ENCODE measurements at places on chromosomes 7 and 10.

- DNase-seq = no peak
Measured at GRCh38 chr7:1223196-1223981, 9.3 kb upstream of the UNCX start.

GRCh38 chr7:36110584-36110983, 42.5 kb upstream of the EEPD1 start:
- no peak for DNase-seq

- DNase-seq = peak; percentile 98
Measured at GRCh38 chr10:102776779-102777456, 33.2 kb downstream of the WBP1L start.

DNA sequence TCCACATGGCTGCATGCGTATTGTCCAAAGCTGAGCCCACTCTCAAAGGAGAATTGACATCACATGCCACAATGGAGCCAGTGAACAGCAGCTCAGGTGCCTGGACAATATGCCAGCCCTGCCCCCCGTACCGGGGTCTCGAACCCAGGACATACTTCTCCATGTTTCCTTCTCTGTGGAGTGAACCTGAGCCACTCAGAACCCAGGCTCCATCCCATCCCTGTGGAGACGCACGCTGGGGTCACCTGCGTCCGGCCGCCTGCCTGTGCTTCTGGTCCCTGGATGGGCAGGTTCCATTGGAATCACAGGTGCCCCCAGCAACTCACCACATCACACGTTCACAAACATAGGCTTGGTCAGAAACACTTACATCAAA, 229.8 kb downstream of the DNAJB6 start:
- no peak for DNase-seq

DNA sequence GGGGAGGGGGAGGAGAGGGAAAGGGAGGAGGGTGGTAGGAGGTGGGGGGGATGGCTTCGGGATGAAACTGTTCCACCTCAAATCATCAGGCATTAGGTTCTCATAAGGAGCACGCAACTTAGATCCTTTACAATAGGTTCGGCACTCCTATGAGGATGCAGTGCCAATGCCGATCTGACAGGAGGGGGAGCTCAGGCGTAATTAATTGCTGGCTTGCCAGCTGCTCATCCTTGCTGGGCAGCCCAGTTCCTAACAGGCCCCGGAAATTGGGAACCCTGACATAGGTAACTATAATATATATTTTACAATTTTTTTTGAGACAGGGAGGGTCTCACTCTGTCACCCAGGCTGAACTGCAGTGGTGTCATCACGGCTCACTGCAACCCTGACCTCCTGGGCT, 118.8 kb upstream of the SFMBT2 start:
- peak; percentile 50 for DNase-seq

GRCh38 chr7:5795752-5796475, 14.5 kb upstream of the RNF216 start:
- DNase-seq = no peak

DNA sequence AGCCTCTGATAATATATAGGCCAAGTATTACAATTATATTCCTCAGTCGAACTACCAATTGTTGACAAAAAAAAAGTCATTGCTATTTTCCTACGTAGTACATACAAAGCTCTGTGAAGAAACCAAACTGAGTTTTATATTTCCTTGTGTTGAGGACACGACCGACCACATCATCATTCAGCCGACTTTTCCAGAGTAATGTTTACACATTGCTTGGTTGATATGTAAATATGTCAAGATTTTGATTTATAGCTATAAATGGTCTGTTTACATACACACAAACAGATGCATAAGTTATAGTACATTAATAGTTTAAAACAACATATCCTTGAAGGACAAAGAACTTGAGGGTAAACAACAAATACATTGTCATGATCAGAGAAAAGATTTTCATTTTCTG, 121.5 kb downstream of the CRPPA start:
- DNase-seq = peak; percentile 79

GRCh38 chr10:17085011-17085725, 44.4 kb downstream of the CUBN start:
- peak; percentile 71 for DNase-seq

- DNase-seq = no peak
Measured at GRCh38 chr7:148397056-148397455, 193.5 kb upstream of the C7orf33 start.

- no peak for DNase-seq
Measured at GRCh38 chr10:62188021-62188616, 80.5 kb downstream of the RTKN2 start.

DNA sequence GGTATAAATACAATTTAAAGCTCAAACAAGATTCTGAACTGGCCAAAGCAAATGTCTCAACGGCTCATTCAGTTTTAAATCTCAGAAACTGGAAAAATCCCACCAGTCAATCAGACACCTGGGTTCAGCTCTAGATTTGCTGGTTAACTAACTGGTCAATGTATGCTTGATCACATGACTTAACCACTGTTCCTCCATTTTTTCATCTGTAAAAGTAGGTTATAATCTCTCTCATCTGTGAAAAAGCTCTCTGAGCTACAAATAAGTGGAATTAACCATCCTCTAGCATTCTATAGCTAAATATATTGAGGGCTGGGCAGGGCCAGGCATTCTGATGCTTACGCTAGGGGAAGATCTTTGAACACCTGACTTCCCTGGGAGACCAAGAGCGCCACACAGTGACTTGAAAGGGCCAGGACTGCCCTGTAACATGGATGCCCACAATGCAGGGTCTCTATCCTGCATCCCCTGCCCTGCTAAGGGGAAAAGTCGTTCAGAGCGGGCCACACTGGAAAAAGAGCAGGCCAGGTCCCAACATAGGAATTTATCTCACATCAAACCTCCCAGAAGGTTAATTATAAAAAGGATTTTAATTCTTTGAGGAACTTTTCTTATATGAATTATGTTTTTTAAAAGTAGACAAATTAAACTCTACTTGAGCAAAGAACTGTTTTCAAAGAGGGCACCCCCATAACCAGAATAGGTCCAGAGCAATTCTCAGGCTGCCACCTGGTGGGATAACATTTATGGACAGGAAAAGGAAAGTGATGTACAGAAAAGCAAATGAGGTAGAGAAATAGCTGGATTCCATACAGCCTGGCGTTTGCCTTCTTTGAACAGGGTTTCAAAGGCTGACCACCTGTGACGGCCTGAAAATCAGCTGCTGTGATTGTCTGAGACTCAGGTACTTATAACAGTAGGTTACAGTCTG, 1.8 kb downstream of the RP9 start:
- DNase-seq = peak; percentile 71

GRCh38 chr7:11706666-11707605, 125.1 kb downstream of the THSD7A start:
- peak; percentile 36 for DNase-seq

DNA sequence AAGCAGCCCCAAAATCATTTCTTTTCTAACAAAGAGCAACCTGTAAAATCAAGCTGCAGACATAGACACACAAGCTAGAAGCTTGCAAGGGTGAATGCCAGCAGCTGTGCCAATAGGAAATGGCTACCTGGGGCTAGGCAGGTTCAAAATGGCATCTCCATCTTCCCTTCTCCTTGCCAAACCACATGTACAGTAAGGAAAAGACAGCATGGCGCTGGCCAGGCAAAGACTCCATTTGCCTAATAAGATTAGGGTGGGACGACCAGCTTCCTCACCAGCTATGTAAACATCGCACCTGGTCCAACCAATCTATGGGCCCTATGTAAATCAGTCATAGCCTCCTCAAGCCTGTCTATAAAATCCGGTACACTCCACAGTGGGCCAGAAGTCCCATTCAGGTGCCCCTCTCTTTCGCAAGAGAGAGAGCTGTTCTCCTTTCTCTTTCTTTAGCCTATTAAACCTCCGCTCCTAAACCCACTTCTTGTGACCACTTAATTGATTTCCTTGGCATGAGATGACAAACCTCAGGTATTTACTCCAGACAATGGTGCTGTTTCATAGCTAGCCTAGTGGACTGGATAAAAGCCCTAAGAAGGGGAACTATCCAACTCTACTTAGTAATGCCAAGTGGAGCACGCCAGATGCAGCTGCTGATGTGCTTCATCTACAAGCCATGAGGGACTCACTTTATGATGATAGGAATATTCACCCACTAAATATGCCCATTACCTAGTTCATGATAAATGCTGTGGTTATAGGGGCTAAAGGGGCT, 44.1 kb downstream of the HTR7 start:
- no peak for DNase-seq

GRCh38 chr7:114627231-114627630, 212.6 kb downstream of the FOXP2 start:
- peak; percentile 11 for DNase-seq

DNA sequence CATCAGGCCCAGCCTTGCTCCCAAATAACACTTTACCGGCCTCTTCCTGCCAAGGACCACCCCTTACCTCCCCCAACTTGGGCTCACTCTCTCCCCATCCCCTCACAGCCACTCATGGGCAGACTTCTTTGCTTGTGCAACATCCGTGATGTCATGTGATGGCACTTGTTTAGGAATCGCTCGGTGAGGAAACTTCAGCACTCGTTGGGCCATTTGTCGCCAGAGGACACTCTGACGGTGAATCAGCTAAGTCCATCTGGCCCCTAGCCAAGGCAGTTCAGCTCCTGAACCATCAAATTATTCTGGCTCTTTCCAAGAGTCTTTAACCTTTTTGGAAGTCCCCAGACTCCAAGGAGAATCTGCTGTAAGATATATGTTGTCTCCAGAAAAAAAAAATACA, 19.2 kb downstream of the BTBD16 start:
- DNase-seq = no peak

GRCh38 chr10:76420725-76421124, 989.3 kb downstream of the LRMDA start:
- DNase-seq = peak; percentile 41

- DNase-seq = peak; percentile 41
Measured at GRCh38 chr7:93245525-93246432, 13.6 kb downstream of the VPS50 start.

- DNase-seq = peak; percentile 32
Measured at GRCh38 chr10:124106241-124106879, 13.0 kb upstream of the CHST15 start.

- DNase-seq = no peak
Measured at GRCh38 chr10:31749301-31749700, 179.3 kb downstream of the ARHGAP12 start.

GRCh38 chr7:70239918-70240317, 641.6 kb downstream of the AUTS2 start:
- DNase-seq = no peak

GRCh38 chr7:20539201-20539600, 76.3 kb upstream of the ABCB5 start:
- no peak for DNase-seq

- DNase-seq = no peak
Measured at GRCh38 chr10:84298057-84298456, 30.3 kb upstream of the CCSER2 start.

- DNase-seq = no peak
Measured at GRCh38 chr10:133176546-133176945, 16.5 kb downstream of the KNDC1 start.

GRCh38 chr7:132461032-132461592, 115.2 kb downstream of the PLXNA4 start:
- DNase-seq = no peak

DNA sequence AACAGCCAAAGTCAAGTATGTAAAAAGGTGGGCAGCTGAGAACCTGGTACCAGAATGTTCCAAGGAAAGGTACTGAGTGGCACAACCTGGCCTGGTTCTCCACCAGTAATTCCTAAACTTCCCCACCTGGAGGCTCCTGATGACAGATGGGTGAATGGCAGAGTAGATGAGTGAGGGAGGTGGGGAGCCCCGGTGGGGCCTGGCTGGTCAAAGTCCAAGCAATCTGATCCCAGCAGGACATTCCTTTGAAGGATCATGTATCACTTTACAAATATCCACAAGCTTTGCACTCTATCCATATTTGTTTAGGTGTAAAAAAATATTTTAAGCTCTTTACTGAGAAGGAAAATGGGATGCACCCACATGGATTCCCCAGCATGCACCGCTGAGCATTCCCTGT, 250.2 kb downstream of the DPP6 start:
- no peak for DNase-seq

DNA sequence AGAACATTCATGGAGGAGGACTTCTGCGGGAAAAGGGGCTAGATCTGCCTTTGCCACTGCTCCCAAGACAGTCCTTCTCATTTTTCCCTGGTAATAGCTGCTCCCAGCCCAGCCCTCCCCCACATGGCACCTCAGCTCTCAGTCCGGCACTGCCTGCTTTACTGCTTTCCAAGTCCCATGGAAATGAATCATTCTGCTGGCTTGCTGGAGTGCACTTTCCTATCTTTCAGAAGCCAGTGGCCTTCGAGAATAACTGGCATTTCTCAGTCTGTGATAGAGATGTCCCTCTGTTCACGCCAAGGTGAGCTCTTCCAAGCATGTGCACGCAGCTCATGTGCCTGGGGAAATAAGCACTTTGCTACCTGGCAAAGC, 61.4 kb downstream of the SYPL1 start:
- no peak for DNase-seq

Measured in lung (tissue), 17 donors.